PC-3 (cell line): ENCODE measurements at places on chromosomes 11 and 22.

DNA sequence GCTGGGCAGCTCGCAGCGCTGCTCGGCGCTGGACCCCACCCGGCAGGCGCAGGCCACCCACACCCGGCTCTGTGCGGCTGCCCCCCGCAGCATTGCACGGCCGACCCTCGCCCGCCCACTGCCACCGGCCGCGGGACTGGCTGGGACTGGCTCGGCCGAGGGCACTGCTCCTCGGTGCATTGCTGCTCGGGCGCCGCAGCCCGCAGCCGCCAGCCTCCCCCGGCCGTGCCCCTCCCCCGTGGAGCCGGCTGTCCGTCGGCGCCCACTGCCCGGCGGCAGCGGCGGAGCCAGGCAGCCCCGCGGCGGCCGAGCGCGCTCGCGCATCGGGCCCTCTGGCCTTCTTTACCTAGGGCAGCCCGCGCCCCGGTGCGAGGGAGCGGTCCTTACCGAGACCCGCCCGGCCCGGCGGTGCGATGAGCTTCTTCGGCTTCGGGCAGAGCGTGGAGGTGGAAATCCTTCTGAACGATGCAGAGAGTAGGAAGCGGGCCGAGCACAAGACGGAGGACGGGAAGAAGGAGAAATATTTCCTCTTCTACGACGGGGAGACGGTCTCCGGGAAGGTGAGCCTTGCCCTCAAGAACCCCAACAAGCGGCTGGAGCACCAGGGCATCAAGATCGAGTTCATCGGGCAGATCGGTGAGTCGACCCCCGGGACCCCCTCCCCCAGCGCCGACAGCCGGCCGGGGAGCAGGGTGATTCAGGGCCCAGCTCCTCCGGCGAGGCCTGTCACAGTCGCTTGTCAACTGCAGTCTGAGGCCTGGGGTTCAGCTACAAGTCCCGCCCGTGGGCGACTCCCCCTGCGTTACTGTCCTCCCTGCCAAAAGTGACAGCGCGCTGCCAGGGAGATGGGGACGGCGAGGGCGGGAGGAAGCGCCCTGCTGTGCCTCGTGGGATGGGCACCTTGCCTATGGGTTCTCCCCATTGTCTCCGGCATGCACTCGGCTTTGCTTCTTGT lies 516 bp downstream of the VPS26B start:
- H3K27ac ChIP-seq, result no peak overlapping the region
- peaks cover 30% of the 10 kb centered on the region for H3K4me1 ChIP-seq
- no peaks in the 10 kb centered on the region for H3K27me3 ChIP-seq
- peak overlapping the region; percentile 92 for H3K4me3 ChIP-seq
- peaks cover 5% of the 10 kb centered on the region; the same call in 1 of the 2 replicates for H3K36me3 ChIP-seq

- no peaks in the 10 kb centered on the region for H3K27me3 ChIP-seq
- no peak for DNase-seq
- peaks cover 5% of the 10 kb centered on the region for H3K4me1 ChIP-seq
- peaks cover 36% of the 10 kb centered on the region for H3K36me3 ChIP-seq
Observed at GRCh38 chr11:130118636-130119387, 40.8 kb upstream of the ST14 start.

- no peak overlapping the region for H3K27ac ChIP-seq
- no peaks in the 10 kb centered on the region; the same call in 1 of the 2 replicates for H3K4me1 ChIP-seq
- no peak for DNase-seq
- no peak overlapping the region for H3K4me3 ChIP-seq
Observed at GRCh38 chr11:7253800-7254199, 2.1 kb downstream of the SYT9 start.

GRCh38 chr11:1260620-1261019 lies 37.8 kb downstream of the MUC5B start:
- no peak for DNase-seq
- H3K27ac ChIP-seq, result no peak overlapping the region
- no peaks in the 10 kb centered on the region for H3K36me3 ChIP-seq
- H3K4me3 ChIP-seq, result no peak overlapping the region
- no peaks in the 10 kb centered on the region for H3K27me3 ChIP-seq

DNA sequence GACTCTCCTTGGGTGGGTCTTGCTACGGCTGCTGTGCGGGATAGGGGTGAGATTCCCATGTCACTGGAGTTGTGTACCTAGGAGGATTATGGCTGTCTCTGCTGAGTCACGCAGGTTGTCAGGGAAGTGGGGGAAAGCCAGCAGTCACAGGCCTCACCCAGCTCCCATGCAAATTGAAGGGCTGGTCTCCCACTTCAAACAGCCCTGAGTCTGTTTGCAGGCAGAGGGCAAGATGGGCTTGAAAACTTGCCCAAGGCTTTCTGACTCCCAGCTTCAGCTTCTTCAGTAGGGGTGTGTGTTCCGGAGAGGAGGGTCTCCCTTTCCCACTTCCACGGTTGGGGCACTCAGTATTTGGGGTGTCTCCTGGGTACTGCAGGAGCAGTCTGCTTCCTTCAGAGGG lies 10.9 kb upstream of the SC5D start:
- H3K4me3 ChIP-seq, result no peak overlapping the region
- no peaks in the 10 kb centered on the region for H3K36me3 ChIP-seq
- peaks cover 4% of the 10 kb centered on the region; the same call in 1 of the 2 replicates for H3K4me1 ChIP-seq
- DNase-seq, result no peak

DNA sequence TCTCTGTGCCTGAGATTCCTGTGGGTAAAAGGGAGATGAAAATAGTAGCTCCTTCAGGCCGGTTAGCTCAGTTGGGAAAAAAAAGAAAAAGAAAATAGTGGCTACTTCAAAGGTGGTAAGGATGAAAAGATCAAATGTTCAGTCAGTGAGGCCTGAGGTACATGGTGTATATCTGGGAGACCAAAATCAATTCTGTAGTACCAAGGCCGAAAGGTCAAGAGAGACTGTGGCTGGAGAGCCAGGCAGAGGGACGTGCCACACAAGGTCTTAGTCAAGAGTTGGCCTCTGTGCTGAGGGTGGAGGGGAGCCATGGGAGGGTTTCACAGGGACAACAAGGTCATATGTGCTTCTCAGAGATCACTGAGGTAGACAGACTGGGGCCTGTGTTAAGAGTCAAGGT lies 4.8 kb upstream of the GDPD5 start:
- H3K4me1 ChIP-seq, result peaks cover 26% of the 10 kb centered on the region
- no peaks in the 10 kb centered on the region for H3K36me3 ChIP-seq
- no peaks in the 10 kb centered on the region for H3K27me3 ChIP-seq
- H3K27ac ChIP-seq, result no peak overlapping the region

- no peaks in the 10 kb centered on the region for H3K27me3 ChIP-seq
- peaks cover 11% of the 10 kb centered on the region for H3K4me1 ChIP-seq
- no peaks in the 10 kb centered on the region for H3K36me3 ChIP-seq
- H3K27ac ChIP-seq, result no peak overlapping the region
- no peak overlapping the region for H3K4me3 ChIP-seq
Observed at GRCh38 chr11:68153742-68154141, 32.6 kb upstream of the CHKA start.

DNA sequence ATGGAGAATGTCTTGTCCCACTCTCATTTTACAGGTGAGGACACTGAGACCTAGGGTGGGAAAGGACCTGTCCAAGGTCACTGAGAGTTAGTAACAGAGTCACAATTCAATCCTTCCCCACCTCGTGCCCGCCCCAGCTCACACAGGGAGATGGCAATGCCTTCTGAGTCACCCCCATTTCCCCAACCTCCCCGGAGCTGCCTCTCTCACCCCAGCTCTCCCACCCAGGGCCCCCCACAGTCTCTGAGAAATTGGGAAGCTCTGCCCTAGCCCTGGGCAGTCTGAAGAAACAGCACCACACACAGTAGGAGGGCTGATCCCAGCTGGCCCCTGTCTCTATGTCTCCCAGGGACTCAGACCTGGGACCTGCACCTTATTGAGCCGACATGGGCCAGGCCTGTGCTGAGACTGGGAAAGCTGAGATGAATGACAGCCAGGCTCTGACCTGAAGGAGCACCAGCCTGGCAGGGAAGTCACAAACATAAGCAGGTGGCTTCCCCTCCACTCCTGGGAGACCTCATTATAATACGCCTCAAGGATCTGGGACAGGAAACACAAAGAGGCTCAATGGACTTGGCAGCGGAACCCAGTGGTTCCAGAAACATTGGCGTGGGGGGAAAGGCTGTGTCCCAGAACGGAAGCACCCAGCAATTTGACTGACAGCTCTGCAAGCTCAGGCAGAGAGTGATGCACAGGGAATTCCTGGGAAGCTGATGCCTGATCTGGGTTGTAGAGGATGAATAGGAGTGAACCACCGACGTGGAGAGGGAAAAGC lies 51.0 kb downstream of the CD6 start:
- no peak for DNase-seq
- H3K36me3 ChIP-seq, result no peaks in the 10 kb centered on the region
- H3K27me3 ChIP-seq, result peaks cover 36% of the 10 kb centered on the region; the same call in 1 of the 2 replicates
- no peaks in the 10 kb centered on the region for H3K4me1 ChIP-seq
- no peak overlapping the region for H3K27ac ChIP-seq

GRCh38 chr11:122523846-122524805 lies 131.4 kb upstream of the UBASH3B start:
- no peak for DNase-seq
- no peak overlapping the region for H3K27ac ChIP-seq
- peaks cover 90% of the 10 kb centered on the region for H3K27me3 ChIP-seq
- no peak overlapping the region for H3K4me3 ChIP-seq
- H3K36me3 ChIP-seq, result no peaks in the 10 kb centered on the region
- H3K4me1 ChIP-seq, result no peaks in the 10 kb centered on the region

DNA sequence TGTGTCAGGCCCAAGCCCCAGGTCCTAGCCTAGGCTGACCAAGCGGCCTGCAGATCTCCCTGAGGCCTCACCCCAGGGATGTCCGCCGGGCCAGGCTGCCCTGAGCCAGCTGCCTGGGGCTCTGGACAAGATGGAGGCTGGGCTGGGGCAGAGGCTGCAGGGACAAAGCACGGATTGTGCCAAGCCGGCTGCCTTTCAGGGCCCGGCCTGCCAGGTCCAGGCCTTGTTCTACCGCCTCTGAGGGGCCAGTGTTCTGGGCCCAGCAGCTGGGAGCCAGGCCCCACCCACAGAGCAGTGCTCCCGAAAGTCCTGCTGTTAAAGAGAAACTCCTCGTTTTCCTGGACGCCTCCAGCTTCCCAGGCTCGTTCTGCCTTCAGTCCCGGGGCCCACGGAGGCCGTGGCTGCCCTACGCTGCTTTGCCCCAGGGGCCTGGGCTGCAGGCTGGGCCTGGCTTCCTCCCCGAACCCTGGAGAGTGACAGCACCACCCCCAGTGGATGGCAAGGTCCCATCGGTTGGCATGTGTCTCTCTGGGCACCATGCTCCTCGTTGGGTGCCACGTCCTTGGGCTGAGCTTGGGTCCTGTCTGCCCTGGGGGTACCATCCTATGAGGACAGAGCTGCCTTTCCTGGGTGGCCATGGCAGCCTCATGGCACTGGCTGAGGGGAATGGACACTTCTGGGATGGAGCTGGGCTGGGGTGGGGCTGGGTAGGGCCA lies 7.6 kb downstream of the BRSK2 start:
- no peaks in the 10 kb centered on the region for H3K36me3 ChIP-seq
- H3K4me3 ChIP-seq, result no peak overlapping the region
- no peaks in the 10 kb centered on the region for H3K4me1 ChIP-seq
- no peak for DNase-seq
- H3K27ac ChIP-seq, result no peak overlapping the region
- H3K27me3 ChIP-seq, result no peaks in the 10 kb centered on the region

- no peaks in the 10 kb centered on the region for H3K4me1 ChIP-seq
- no peak overlapping the region for H3K27ac ChIP-seq
- DNase-seq, result no peak
- no peak overlapping the region for H3K4me3 ChIP-seq
Observed at GRCh38 chr11:19466314-19466713, 225.6 kb upstream of the E2F8 start.

- H3K27ac ChIP-seq, result no peak overlapping the region
- DNase-seq, result no peak
- peaks cover 8% of the 10 kb centered on the region for H3K4me1 ChIP-seq
- H3K27me3 ChIP-seq, result no peaks in the 10 kb centered on the region
- no peak overlapping the region for H3K4me3 ChIP-seq
Observed at GRCh38 chr11:117034901-117035300, 63.3 kb downstream of the SIK3 start.

DNA sequence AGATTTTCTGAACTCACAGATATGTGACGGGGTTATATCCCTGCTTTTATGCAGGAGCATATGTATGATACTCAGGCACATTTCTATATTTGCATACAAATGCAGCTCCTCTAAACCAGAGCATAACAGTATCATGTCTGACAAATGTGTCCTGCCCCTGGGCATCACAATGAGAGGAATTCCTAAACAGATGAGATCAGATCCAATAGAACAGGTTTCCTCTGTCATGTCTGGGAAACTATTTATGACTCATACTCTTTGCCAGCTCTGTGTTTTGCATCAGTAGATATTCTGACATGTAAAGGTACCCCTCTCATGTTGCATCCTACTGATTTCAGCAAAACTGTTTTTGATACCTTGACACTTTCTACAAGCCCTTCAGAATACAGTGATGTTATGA lies 29.4 kb downstream of the SYT9 start:
- no peak overlapping the region for H3K4me3 ChIP-seq
- H3K36me3 ChIP-seq, result no peaks in the 10 kb centered on the region
- H3K27me3 ChIP-seq, result no peaks in the 10 kb centered on the region
- no peak overlapping the region for H3K27ac ChIP-seq
- peak; percentile 92 for DNase-seq
- peaks cover 21% of the 10 kb centered on the region for H3K4me1 ChIP-seq

DNA sequence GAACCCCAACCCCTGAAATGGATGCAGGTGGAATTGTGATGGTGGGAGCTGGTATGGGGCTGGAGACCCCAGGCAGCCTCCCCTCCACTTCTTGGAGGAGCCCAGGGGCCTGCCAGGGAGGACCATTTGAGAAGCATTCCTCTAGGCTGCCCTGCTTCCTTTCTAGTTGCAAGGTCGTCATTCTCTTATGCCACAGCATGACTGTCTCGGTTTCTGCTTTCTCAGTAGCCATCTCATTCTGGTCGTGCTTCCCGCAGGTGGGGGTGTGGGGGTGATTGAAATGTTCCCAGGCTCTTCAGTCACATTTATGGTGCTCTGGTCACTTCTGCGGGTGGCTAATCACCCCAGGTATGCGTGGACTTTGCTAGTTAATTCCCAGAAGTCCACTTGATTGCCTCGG lies 223.7 kb upstream of the TBCEL start:
- DNase-seq, result no peak
- H3K4me1 ChIP-seq, result no peaks in the 10 kb centered on the region
- H3K27ac ChIP-seq, result no peak overlapping the region
- H3K36me3 ChIP-seq, result no peaks in the 10 kb centered on the region

GRCh38 chr22:22558071-22558971 lies 744 bp downstream of the PRAME start:
- no peak for DNase-seq
- H3K4me1 ChIP-seq, result no peaks in the 10 kb centered on the region
- H3K36me3 ChIP-seq, result no peaks in the 10 kb centered on the region
- H3K27me3 ChIP-seq, result no peaks in the 10 kb centered on the region
- no peak overlapping the region for H3K27ac ChIP-seq

DNA sequence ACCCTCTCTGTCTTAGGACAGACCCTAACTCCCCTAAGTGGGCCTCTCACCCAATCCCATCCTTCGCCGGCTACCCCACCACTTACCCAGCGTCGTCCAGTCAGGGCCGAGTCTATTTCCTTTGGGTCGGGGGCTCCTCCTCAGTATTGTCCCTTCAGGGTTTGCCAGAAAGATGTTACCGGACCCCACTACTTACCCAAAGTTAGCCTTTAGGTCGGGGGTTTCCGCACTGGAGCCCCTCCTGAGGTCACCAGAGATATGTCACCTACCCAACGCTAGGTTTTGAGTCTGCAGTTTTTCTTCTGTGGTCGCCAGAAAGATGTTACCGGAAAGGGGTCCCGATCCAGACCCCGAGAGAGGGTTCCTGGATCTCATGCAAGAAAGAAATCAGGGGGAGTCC lies 17.9 kb upstream of the B4GALNT4 start:
- no peak for DNase-seq
- H3K4me1 ChIP-seq, result peaks cover 9% of the 10 kb centered on the region
- no peak overlapping the region for H3K27ac ChIP-seq
